ENCODE measurements at places on chromosomes 3 and 15. TPM values are rescaled to one million over a fixed set of nuclear protein-coding genes. Genes with fewer than 3 reads are reported as not detected.

Gene PGBD4
- 2.2 TPM for total RNA-seq

Gene PLIN1
- total RNA-seq: 1.1 TPM

Gene VEPH1
- total RNA-seq: 0.26 TPM

Gene GABRR3
- not detected for total RNA-seq
